Activated CD4-positive, alpha-beta T cell treated with anti-CD3 and anti-CD28 coated beads, Interleukin-2, amount 10 ng/mL, durations not matched to agents 7 days and 5 days (primary cell): ENCODE measurements at places on chromosomes 4 and X.

DNA sequence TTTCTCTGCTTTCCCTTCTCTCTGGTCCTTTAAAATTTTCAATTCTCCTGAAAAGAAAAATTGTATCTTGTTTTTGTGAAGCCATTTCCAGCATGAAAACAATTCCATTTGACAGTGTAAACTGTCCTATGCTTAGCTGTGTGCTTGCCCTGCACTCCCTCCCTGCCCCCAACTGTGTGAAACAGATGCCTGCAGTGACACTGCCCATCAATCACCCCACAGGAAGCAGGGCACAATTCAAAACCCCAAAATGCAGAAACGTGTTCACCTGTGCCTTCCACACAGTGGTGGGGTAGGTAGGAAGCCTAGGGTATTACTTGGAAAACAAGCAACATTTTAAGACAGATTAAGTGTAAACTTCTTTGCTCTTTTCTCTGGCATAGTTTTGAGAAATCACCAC lies 6.2 kb upstream of the FHDC1 start:
- H3K4me1 ChIP-seq, result peaks cover 9% of the 10 kb centered on the region
- no peak overlapping the region for H3K4me3 ChIP-seq
- no peak for DNase-seq
- no peak overlapping the region for H3K27ac ChIP-seq
- peaks cover 33% of the 10 kb centered on the region for H3K27me3 ChIP-seq
- H3K36me3 ChIP-seq, result no peaks in the 10 kb centered on the region

DNA sequence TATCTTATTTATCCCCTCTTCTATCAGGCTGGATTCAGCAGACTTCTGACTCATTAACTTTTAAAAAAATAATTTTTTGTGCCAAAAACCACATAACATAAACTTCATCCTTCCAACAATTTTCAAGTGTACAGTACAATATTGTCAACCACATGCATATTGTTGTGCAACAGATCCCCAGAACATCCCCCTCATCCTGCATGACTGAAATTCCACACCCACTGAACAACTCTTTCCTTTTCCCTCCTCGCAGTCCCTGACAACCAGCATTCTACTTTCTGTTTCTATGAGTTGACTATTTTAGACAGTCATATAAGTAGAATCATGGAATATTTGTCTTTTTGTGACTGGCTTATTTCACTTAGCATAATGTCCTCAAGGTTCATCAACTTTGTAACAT lies 2.2 kb upstream of the MID2 start:
- H3K27me3 ChIP-seq, result peaks cover 15% of the 10 kb centered on the region
- no peak overlapping the region for H3K27ac ChIP-seq
- no peak for DNase-seq

GRCh38 chr4:89221167-89221867 lies 86.3 kb downstream of the GPRIN3 start:
- no peaks in the 10 kb centered on the region for H3K27me3 ChIP-seq
- no peak for DNase-seq
- H3K27ac ChIP-seq, result no peak overlapping the region
- H3K4me3 ChIP-seq, result no peak overlapping the region
- peaks cover 1% of the 10 kb centered on the region for H3K4me1 ChIP-seq

DNA sequence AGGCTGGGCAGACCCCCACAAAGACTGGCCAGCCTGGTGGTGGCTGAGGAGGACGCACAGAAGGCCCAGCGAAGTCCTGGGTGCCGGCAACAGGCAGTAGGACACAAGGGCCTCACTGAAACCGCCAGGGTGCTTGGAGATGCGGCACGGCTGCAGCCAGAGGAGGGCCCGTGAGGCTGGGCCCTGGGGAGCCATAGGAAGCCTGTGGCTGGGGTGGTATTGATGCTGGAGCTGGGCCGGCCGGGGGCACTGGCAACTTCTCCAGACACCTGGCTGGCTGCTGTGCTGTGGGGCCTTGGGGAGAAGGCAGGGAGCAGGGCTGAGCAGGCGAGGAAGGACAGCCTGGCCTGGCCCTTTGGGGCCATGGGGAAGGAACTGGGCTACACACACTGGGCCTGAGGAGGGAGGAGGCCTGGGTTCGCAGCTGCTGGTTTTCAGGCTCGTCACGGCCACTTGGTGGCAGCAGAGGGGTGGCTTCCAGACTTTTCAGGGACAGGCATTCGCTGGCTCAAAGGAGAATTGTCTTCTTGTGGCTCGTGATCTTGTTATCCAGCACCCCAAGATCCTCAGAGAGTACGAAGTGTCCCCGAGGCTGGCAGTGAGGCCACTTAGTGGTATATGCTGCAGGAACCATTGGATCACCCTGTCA lies 37.2 kb downstream of the ATP2B3 start:
- H3K27me3 ChIP-seq, result no peaks in the 10 kb centered on the region
- no peaks in the 10 kb centered on the region for H3K36me3 ChIP-seq
- no peaks in the 10 kb centered on the region for H3K4me1 ChIP-seq
- DNase-seq, result peak; percentile 64
- no peak overlapping the region for H3K4me3 ChIP-seq
